ENCODE measurements at places on chromosomes 1 and 21.
A peak's percentile ranks its signal among the peaks of the same experiment; 100 is the strongest.

- no peak for DNase-seq
Measured at GRCh38 chr1:202571719-202572339, 138.4 kb downstream of the SYT2 start.

DNA sequence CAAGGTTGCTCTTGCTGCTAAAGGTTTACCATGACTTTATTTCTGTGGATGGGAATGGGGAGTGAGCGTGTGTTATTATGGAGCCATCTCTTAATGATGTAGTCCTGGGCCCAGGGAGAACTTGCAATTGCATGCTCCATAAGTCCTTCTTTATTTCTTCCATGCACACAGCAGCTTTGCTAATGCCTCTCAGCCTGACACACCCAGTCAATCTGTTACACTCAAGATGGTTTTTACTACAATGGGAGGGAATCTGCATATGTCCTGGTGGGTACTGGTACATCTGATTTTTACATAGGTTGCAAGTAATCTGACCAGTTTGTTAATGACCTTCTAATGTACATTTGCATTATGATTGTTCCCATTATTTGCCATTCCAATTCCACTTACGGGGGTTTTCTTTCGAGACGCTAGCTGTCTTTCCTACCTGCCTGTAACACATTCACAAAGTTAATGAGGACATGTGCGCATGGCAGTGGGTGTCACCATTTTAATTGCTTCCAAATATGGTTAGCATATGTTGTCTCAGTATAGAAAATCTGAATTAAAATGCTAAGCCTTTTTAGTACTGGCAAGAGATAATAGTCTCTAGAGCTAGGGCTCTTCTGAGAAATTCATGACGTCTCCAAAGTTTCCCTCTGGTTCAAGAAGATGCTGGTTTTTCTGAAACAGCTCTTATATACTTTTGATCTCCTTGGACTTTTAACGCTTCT, 188.2 kb downstream of the GRIK1 start:
- DNase-seq, result no peak

GRCh38 chr1:6179564-6180175, 451 bp downstream of the CHD5 start:
- DNase-seq, result no peak

DNA sequence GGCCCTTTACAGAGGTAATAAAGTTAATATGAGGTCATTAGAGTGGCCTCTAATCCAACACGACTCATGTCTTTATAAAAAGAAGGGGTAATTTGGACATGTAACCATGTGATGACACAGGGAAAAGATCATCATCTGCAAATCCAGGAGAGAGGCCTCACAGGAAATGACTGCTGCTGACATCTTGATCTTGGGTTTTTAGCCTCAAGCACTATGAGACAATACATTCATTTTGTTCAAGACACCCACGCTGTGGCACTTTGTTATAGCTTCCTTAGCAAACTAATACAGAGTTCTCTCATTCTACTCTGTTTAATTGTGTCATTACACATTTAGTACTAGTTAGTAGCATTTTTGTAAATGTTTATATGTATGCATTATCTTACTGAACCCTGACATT, 64.0 kb upstream of the RUNX1 start:
- no peak for DNase-seq

- no peak for DNase-seq
Measured at GRCh38 chr1:94056996-94057395, 64.0 kb downstream of the ABCA4 start.

- peak; percentile 85 for DNase-seq
Measured at GRCh38 chr1:65002508-65003315, 36.4 kb upstream of the JAK1 start.

- no peak for DNase-seq
Measured at GRCh38 chr1:150012611-150013010, 2.1 kb upstream of the OTUD7B start.

- no peak for DNase-seq
Measured at GRCh38 chr21:40603774-40604173, 243.2 kb downstream of the DSCAM start.

GRCh38 chr1:55150880-55151588, 64.1 kb downstream of the USP24 start:
- DNase-seq, result no peak

GRCh38 chr1:65292861-65293593, 16.3 kb upstream of the DNAJC6 start:
- DNase-seq, result no peak

GRCh38 chr1:237093691-237094090, 51.7 kb downstream of the RYR2 start:
- no peak for DNase-seq

- no peak for DNase-seq
Measured at GRCh38 chr1:90384193-90384592, 332.9 kb downstream of the BARHL2 start.

DNA sequence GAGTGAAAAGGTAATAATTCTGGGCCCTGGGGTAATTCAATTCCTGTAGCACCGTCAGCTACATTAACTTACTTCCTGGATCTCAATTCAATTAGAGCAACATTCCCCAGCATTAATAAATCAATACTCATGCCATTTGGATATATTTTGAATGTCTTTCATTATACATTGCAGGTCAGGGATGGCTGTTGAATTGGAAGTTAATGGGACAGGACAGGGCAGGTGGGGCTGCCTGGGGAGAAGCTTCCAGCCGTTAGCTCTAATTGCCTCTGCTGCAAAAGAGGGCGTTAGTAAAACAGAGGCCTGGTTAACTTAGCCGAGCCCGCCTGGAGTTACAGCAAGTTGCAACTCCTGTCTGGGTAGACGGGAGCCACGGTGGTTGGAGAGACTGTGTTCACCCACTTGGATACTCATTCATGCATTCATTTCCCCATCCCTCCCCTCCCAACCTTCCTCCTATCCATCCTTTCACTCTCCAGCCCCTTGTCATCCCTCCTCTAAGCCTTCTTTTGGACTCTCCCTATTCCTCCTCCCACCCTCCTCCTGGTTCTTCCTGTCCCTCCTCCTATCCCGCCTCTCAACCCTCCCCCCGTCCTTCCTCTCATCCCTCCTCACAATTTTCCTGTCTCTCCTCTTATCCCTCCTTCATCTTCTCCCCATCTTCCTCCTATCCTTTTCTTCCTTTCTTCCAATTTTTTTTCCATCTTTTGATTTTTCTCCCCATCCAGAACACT, 137.6 kb upstream of the RUNX3 start:
- DNase-seq, result no peak

DNA sequence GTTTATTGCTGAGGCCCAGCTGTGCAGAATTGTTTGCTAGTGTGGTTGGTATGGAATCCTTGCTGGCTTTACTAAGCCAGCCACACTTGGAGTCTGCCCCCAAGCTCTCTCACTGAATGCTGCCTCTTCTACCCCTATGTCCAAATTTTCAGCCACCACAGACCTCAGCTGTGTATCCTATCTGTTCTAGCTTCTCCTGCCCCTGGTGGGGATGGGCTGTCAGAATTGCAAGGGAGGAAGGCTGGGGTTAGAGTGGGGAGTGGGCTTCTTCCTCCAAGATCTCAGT, 4.4 kb downstream of the NHLH1 start:
- DNase-seq, result no peak

DNA sequence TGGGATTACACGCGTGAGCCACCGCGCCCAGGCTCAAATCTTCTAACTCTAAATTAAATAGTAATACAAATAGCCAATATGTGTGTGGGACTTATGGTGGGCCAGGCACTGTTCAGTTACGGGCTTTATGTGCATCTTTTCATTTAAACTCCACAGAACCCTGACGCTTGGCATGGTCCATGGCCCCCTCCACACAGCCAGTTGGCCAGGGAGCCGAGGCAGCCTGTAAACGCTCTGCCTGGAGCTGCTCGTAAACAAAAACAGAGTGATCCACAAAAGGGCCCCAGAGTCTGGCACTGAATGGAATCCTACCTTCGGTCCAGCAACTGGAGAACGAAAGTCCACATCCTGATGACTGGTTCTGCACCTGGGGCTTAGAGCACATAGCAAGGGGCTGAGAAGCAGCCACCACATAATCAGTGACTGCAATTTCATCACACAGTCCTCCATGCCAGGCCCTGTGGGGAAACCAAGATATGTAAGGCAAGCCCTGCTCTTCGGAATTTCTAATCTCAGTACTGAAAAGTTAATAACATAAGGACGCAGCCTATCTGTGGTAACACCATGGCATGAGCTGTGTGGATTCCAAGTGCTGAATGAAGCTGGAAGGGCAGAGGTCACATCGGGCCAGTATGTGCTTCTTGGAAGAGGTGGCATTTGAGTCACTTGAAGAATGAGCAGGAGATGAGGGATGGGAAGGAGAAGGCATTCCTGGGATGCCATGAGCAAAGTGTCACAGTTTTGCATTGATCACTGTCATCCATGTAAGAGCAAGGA, 13.5 kb upstream of the ADAMTSL4 start:
- DNase-seq, result no peak

DNA sequence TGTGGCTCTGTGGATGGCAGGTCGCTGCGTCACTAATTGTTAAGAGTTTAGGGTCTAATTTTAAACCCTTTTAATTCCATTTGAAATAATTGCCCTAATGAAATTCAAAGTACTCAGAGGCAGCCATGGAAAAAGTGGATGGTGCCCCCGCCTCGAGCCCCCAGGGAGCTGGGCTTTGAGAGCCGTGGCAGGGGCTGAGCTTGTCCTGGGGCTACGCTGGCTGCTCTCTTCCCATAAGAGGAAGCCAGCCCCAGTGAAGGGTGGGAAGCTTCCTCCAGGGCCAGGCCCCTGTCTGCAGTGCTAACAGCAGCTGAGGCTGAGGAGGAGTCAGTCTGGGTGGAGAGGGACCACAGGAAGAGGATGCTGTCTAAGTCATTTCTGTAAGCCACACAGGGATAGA, 315.0 kb upstream of the POU3F1 start:
- no peak for DNase-seq

DNA sequence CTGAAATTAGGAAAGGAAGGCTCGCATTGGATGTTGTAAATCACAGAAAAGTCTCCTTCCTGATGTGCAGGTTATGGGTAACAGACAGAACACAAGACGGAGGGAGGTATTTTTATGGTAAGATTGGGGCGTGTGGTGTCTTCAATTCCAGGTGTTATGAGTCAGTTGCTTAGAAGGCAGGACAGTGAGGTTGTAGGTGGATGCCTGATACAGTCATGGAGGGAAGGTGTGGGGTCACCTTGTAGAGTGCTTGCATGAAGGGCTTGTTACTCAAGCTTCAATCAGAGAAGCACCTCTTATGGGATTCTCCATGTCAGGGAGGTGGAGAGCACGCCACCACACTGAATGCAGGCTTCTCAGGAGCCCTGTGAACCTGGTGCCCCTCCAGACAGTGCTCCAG, 63.1 kb downstream of the C1orf21 start:
- DNase-seq, result peak; percentile 28
